ENCODE measurements at places on chromosomes 13 and 19. TPM values are rescaled to one million over a fixed set of nuclear protein-coding genes. Genes with fewer than 3 reads are reported as not detected.

The COL4A1 gene
- 1,888 TPM for total RNA-seq

The PIK3R2 gene
- total RNA-seq = 1.6 TPM

The ZNF888 gene
- total RNA-seq = 5.2 TPM

The INSL3 gene
- total RNA-seq = not detected

The SKA3 gene
- 6.8 TPM for total RNA-seq

The ZNF154 gene
- total RNA-seq = 0.32 TPM

The RXFP2 gene
- not detected for total RNA-seq

The SELENOV gene
- not detected for total RNA-seq

The WDR87 gene
- total RNA-seq = not detected

The GRWD1 gene
- total RNA-seq = 44.5 TPM

The SNRPD2 gene
- 461 TPM for total RNA-seq
